ENCODE measurements at places on chromosomes 1 and 21.

GRCh38 chr1:117059334-117059677, 820 bp upstream of the TTF2 start:
- DNase-seq = no peak

GRCh38 chr1:73778471-73778870, 419.5 kb downstream of the LRRIQ3 start:
- no peak for DNase-seq

DNA sequence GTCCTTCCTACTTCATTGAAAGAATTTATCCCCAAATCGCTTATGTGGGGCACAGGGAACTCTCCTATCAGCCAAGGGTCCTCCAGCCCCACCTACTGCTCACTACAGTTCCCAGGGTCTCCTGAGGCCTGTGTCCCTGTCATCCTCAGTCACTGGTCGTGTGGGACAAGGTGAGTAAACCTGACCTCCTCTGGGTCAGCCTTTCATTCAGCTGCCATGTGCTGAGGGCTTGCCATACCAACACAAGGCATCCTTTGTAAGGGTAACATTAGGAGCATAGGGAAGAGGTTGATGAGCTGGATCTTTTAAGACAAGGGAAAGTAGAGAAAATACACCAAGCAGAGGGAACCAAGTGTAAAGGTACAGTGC, 11.2 kb upstream of the SNAPIN start:
- no peak for DNase-seq

DNA sequence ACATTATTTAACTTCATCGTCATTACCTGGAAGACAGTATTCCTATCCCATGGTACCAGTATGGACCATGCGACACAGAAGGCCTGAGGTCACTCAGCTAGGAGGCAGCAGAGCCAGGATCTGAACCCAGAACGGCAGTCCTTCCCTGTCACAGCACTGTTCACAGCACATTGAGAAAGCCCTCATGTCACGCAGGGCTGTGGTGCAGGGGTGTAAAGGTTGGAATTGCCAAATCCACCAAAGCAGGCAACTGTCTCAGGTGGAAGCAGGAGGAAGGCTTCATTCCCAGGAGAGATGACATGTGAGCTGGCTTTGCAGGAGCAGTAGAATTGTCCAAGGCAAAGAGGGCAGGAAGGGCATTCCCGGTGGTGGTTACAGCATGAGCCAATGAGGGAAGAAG, 9.9 kb upstream of the TTC22 start:
- no peak for DNase-seq

DNA sequence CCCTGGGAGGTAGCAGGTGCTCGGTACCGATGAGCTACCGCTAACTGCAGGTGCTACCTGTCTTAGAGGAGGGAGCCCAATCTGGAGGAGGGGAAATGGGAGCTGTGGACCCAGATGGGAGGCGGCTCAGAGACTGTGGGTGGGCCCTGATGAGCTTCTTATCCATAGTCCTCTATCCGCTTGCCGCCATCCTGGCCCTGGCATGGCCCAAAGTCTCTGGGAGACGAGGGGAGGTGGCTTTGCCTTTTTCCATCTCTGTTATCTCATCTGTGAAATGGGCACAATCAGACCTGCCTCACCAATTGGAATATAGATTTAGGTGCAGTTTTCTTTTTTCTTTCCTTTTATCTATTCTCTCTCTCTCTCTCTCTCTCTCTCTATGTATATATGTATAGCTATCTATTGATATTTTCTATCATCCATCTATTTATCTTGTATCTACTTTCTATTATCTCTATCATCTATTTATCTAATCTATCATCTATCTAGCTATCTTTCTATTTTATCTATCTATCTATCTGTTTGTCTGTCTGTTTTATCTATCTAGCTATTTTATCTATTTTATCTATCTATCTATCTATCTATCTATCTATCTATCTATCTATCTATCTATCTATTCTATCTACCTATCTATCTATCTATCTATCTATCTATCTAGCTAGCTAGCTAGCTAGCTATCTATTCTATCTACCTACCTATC, 16.5 kb downstream of the TNFRSF1B start:
- DNase-seq = no peak

GRCh38 chr21:44529011-44529421, 11.0 kb downstream of the KRTAP10-1 start:
- DNase-seq = no peak

DNA sequence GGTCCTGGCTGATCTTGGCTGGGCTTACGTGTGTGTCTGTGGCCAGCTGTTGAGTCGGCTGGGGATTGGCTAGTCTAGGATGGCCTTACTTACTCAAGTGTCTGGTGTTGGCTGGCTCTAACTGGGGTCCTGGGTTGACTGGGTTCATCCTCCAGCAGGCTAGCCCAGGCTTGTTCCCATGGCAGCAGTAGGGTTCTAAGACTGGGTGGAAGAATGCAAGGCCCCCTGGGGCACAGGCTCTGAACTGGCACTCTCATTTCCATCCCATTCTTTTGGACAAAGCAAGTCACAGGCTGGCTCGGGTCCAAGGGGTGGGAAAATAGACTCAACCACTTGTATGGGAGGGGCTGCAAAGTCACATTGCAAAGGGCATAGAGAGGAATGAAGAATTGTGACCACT, 7.9 kb upstream of the OPRD1 start:
- DNase-seq = no peak

DNA sequence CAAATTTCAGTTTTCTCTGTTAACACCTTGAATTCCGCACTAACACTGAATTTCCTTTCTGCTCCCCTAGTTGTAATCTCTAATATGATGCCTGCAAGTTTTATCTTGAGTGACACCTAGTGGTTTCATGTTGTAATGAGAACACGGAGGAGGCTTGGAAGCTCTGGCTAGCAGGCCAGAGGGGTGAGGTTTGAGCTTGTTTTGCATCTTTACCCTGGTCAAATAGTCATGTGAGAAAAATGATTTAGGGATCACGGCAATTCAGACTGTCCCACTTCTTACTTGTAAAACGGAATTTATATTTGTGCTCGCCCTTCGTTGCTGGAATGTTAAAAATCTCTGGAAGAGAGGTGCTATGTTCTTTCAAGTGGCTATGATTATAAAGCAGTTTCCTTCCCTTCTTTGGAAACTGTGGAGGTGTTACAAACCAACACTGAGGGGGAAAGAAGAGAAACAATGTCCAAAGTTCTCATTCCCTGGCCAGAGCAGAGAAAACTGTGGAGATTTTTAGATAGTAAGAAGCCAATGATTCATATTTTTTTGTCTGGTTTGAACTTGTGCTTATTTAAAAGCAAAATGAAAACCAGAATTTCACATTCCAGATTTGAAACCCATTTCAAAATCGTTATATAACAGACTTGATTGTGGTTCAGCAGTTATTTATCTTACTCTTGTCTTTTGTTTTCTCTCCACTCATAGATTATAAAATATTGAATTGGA, 5.3 kb upstream of the MROH9 start:
- DNase-seq = peak; percentile 0

DNA sequence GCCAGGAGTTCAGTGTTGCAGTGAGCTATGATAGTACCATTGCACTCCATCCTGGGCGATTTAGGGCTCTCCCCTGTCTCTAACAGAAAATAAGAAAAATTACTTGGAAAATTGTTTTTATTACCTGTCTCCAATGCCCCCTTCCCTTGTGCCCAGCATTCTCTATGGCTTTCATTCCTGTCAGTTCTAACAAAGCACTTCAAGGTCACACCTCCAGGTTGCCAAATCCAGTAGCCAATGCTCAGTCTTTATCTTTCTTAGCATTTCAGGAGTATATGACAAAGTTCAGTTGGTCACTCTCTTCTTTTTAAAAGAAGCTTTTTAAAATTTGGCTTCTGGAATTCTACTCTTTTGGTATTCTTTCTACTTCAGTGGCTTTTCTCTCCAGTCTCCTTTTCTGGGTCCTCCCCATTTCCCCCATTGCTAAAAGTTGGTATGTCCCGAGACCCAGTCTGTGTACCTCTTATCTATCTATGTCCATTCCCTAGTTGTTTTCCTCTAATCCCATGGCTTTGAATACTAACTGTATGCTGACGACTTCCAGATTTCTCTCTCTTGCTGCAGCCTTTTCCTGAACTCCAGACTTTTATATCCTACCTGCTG, 69.9 kb downstream of the LAMC1 start:
- no peak for DNase-seq

GRCh38 chr1:237471377-237471776, 419.3 kb downstream of the ZP4 start:
- no peak for DNase-seq

- no peak for DNase-seq
Measured at GRCh38 chr1:207418351-207418750, 35.8 kb upstream of the CR2 start.

GRCh38 chr1:41875487-41875886, 43.2 kb downstream of the HIVEP3 start:
- no peak for DNase-seq

GRCh38 chr1:228062085-228062791, 20.3 kb upstream of the ARF1 start:
- DNase-seq = no peak

GRCh38 chr1:212575333-212575732, 33.2 kb upstream of the ATF3 start:
- DNase-seq = no peak

Data from activated T-cell treated with anti-CD3 and anti-CD28 coated beads for 4 hours (primary cell).